Foreskin melanocyte (primary cell): ENCODE measurements at places on chromosomes 7 and 10.

- DNase-seq, result no peak
These were observed 102.1 kb downstream of the FOXL3 start for GRCh38 chr7:391961-392524.

DNA sequence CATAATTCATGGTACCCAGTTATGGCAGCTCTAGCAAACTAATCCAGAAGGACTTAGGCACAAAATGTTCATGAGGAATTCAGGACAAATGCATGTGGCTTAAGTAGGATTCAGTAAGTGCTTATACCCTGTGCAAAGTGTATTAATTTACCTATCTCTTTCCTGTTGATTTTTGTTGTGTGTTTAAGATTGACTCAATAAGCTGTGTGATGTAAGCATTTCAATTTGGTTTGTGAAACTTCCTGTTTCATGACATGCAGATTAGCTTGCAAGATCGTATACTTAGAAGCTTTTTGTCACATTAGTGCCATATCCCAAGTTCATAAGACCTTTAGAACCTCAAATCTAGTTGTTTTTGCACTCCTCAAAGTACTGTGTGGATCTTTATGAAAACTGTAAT lies 416.7 kb downstream of the ARL4A start:
- no peak for DNase-seq

DNA sequence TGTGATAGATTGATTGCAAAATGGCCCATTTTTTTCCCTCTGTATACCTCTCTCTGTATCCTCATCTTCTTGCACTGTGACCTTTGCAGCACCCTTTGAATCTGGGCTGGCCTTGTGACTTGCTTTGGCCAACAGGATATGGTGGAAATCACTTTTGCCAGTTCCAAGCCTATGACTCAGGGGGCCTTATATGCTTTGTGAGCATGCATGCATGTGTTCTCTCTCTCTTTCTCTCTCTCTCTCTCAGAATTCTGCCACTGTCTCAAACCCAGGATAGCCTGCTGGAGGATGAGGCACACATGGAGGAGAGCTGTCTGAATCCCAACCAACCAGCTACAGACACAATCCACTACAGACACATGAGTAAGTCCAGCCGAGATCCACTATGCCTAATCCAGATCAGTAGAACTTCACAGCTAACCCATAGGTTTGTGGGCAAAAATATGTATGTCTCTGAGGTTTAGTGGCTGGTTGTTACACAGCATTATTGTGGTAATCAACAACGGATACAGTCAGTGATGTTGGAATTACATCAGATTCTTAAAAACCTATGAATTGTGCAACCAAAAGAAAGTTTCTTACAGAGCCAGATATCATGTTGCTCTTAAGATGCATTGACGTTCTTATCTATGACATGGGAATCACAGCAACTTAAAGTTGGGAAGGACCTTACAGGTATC lies 41.8 kb upstream of the ABCB4 start:
- DNase-seq, result peak; percentile 49

DNA sequence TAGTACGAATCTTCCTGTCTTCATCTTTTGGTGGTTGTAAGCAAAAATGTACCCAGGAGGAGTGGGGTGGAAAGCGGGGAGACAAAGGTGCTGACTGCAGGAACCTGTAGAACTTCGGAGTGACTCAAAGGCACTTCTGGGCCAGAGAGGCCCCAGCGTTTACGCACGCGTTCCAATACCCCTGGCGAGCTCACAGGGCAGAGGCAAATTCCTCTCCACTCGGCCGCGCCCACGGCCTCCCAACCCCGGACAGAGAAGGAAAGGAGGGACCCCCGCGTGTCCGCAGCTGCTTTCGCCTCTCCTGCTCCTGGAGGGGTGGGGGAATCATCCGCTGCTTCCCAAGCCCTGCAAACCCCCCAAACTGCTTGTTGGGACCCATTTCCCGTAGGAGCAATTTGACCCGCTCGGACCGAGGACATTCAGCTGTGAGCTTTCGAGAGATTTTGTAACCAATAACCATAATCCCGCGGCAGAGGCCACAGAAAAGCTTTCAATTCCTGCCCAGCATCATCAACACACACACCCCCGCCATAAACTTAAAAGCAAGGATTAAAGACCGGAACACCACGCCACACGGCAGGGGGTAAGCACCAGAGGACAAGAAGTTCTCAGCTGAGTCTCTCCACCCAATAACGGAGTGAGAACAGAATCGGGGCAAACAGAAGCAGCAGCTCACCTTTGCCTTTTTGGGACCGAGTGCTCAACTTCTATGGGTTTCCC lies 2.3 kb downstream of the IGF2BP3 start:
- no peak for DNase-seq

GRCh38 chr7:19215412-19215811 lies 70.2 kb upstream of the FERD3L start:
- DNase-seq, result peak; percentile 81

- DNase-seq, result no peak
These were observed 344.3 kb downstream of the AUTS2 start for GRCh38 chr7:69942573-69942972.

DNA sequence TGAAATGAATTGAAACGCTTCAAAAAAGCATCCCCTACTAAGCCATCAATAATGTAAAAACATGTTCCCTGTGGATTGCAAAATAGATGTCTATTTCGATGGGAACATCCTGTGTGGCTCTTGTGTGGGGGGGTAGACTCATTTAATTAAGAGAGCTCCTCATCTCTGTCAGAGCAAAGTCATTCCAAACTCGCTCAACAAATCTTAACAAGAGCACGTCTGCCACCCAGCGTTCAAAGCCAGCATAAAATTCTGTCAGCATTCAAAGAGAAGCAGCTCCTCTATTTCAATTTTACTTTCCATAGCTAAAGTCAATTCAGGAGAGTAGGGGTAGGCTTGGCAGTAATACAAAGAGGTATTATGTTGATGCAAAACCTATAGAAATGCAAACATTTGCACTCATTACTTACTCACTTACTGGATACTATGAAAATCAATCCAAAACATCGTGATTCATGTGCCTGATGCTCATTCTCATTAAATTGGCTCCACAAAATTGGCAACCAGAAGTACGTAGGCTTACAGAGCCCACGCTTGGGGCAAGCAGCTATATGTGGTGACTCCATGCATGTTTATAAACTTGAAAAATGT lies 114.9 kb downstream of the IPMK start:
- DNase-seq, result peak; percentile 37

DNA sequence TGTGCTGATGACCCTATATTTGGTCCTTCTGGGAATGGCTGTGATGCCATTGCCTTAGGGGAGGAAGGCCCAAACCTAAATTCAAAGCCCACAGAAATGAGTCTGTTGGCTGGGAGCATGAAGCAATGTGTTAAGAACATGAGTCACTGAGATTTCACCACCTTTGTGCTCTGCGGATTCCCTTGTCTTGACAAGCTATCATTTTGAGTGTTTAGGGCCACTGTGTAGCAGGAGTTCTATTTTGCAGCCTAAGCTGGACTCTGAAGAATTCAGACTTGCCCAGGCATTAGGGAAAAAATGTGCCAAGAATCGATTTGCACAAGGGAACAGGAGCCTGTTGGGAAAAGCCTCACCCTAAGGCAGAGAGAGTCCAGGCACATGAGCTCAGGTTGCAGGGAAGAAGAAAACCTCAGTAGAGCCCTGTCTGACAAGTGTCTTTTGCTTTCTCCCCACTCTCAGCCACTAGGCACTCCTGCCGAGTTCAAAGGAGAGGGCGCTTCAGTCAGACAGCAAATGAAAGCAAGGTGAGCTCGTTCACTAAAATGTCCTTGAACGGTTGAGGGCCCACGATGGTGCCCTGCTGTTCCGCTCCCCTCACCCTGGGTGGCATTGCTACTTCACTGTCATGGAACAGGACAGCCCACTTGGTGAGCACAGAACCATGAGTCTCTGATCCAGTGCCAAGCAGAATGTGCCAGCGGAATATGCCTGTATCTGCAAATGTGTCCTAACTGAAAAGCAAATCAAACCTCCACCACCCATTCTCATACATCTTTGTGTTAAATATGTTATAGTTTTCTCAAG lies 93.6 kb downstream of the PRLHR start:
- no peak for DNase-seq

- DNase-seq, result no peak
These were observed 1.6 kb downstream of the FRMD4A start for GRCh38 chr10:14328881-14329672.

GRCh38 chr10:69439350-69439739 lies 11.9 kb upstream of the TSPAN15 start:
- no peak for DNase-seq

DNA sequence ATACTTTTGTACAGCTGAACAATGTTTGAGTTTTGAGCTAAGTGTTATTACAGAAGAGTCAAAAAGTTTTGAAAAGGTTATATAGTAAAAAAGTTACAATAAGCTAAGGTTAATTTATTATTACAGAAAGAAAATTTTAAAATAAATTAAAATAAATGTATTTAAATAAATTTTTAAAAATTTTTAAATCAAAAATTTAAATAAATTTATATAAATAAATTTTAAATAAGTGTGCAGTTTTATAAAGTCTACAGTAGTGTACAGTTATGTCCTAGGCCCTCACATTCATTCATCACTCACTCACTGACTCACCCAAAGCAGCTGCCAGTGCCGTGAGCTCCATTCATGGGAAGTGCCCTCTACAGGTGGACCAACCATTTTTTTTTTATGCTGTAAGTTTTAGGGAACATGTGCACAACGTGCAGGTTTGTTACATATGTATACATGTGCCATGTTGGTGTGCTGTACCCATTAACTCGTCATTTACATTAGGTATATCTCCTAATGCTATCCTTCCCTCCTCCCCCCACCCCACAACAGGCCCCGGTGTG lies 462.9 kb upstream of the ZMIZ1 start:
- no peak for DNase-seq

- no peak for DNase-seq
These were observed 67.6 kb downstream of the TACC2 start for GRCh38 chr10:122056431-122057094.

GRCh38 chr10:60099998-60100747 lies 193.8 kb upstream of the CCDC6 start:
- peak; percentile 34 for DNase-seq

DNA sequence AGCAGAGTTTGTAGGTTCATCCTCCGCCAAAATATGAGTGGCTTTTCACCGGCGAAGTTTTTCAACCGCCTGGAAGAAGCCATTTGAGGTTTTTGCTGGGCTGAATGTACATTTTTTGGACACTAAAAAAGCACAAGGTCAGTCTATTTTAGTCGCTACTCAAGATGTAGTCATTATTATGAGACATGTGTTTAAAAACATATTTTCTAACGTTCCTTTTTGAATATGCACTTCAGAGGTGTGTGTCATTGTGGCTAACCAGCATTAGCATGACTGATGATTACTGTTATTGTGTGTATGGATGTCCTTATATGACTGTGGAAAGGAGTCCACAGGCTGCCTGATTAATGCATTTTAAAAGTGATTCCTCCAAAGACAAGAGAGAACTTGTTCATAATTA lies 605.4 kb downstream of the INHBA start:
- DNase-seq, result no peak

DNA sequence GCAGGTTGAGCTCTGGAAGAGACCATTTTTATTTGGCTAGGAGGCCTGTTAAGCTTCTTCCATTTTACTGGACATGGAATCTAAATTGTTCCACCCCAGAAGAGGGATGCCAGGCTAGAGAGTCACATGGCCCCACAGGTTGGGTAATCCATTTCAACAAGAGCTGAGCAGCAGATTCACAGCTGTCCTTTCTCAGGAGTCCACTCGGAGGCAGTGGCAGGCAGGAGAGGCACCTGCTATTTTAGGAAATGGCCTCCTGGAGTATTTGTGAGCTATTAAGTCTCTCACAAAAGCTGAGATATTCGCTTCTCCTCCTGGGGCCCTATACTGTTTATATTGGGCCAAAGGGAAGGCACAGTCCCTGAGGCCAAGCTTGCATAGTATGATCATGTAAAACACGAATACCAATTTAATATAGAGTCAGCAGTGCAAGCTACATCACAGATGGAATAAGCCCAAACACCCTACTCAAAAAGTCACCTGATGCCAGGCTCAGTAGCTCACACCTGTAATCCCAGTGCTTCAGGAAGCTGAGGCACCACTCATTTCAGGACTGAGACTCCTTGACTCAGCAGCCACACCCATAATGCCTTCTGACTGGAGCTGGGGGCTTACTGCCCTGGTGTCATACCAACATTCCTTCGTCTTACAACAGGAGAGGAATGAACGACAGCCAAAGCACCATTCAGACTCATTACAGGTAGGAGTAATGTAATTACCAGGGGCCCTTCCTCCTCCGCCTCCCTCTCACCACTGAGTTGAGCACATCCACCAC lies 124.1 kb downstream of the LMBR1 start:
- DNase-seq, result no peak

- DNase-seq, result peak; percentile 89
These were observed 53.7 kb downstream of the SLC16A12 start for GRCh38 chr10:89481662-89482061.

- DNase-seq, result no peak
These were observed 100.0 kb downstream of the EBF3 start for GRCh38 chr10:129864082-129864481.

DNA sequence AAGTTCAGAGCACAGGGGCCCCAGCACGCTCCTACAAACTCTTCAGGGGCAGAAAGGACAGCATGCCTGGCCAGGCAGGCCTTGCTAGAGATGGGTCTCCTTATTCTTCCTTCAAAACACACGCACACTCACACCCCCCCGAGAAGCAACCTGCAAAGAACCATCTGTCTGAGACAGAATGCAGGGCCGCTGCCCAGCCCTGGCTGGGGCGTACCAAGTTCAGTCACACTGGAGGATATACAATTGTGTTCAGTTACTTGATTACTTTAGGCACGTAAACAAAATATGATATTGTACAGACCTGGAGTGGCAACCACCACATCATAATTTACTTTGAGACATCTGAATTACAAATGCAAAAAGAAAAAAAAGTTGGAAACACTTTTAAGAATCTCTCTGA lies 5.7 kb downstream of the FAM53B start:
- no peak for DNase-seq

DNA sequence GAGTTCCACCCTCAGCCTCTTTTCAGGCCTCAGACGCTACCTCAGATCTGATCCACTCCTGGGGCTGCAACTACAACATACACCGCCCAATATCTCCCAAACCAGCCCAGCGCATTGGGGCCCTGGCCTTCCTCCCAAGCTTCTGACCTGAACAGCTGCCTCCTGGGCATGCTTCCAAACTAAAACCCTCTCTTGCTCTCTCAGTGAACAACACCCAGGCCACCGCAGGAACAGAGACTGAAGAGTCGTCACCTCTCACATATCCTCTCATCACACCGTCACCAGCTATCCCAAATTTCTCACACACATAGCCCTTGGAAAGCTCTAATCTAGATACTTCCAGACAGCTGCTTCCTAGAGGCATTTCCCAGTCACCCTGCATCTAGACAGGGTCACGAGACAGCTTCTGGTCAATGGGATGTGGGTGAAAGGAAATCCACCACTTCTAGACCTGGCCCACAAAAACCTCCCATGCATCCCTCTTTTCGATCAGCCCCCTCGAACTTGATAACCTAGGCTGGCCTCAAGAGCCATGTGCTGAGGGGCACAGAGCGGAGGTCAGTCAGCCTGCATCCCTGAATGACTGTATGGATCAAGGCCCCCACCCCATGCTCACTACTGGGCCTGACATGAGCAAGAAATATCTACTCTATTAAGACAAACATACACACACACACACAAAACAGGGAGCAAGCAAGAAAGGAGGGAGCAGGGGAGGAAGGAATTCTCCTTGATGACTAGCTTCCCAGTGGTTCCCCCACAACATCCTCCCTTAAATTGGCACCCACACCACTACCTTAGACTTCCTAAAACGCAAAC lies 1.8 kb downstream of the PARP12 start:
- DNase-seq, result no peak
